ENCODE measurements at places on chromosomes 7 and 10.

DNA sequence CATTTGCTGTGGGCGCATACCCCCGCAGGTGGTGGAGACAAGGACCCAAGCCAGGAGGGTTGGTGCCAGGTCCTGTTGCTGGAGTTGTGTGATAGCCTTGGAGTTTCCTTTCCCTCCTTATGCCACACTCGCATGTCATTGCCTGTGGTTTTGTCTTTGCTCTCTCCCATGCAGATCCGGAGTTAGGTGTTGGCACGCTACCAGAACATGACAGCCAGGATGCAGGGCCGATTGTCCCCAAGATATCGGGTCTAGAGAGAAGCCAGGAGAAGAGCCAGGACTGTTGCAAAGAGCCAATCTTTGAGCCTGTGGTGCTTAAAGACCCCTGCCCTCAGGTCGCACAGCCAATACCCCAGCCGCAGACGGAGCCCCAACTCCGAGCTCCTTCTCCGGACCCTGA lies 369.2 kb upstream of the GALNT17 start:
- no peak for DNase-seq

DNA sequence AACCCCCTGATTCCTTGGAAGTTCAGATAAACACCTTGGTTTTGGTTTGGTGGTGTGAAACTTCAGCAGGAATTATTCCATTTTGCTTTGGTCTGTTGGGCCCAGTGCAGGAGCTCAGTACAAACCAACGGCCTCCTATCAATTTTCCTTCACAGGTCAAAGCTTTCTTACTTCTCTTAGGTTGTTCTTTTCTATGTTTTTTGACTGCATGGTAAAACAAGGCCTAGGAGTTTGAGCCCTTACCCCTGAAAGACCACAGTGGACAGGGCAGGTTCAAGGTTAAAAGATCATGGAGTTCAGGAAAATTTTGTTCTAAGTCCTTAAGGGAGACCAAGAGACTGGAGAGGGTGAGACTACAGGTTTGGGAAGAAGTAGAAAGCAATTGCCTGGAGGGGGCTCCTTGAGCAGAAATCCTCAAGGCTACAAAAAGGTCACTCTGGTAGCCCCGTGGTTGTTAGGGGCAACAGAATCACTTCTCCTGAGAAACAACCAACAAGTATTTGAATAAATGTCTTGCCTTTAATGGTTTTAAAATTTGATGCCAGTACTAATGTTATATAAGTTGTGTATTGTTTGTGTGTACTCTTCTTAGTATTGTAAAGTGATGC lies 40.9 kb upstream of the FHIP2A start:
- DNase-seq = no peak

DNA sequence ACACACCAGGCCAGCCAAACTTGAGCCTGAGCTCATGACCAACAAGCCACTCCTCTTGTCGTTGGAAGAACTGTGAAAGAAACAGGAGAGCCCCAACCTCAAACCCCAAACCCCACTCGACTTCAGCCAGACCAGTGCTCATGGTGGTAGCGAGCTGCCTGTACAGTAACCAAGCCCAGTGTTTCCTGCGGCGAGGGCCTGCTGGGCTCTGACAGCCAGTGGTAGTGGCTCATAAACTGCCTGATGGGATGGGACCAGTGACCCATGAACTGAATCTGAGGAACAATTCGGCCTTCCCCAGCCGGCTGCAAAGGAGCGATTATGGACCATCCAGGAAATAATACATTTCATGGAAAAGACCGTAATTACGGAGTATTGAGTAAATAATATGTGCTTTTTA lies 191.9 kb downstream of the RPS24 start:
- no peak for DNase-seq

DNA sequence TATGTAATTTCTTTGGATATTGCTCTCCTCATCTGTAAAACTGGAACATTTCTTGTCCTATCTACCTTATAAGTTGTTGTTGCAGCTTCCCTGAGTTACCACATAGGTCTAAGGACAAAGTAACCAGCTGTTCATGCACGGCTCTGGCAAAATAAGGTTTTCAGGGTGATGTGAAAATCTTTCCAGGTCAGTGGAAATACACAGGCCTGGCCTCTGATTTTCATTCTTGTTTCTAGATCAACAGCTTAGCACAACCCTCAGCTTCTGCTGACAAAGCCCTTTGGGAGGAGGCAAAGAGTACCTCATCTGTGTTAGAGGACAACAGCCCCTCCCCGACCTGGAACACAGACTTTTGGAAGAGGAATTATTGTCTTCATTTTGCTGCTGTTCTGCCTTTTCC lies 117.5 kb upstream of the AGK start:
- DNase-seq = no peak

DNA sequence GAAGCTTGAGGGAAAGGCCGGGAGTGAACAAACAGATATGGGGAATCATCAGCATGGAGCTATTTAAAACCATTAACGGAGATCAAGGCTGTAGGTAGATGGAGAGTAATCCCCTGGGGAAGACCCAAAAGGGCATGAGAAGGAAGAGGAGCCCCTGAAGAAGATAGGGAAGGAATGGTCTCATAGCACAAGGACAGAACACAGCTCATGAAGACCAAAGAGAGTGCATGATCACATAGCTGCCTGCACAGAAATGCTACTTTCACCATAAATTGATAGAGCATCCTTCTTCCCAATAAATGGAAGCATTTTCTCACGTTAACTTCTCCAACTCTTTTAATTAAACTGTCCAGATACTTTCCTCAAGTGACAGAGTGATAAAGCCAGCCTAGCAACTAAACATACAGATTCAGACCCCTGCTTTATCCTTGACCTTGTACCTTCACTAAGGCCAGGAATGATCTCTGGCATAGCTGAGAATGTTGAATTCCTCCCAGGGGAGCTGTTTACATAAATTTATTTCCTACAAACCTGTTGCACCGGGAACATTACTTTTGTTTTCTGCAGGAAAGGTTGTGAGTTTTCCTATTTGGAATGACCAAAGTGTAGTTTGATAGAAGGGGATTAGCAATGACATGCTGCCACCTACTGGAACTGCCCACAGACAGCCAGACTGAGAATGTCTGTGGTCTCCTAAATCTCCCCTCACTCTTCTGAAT lies 110.8 kb upstream of the LRGUK start:
- peak; percentile 33 for DNase-seq

GRCh38 chr10:63384001-63384400 lies 81.8 kb downstream of the JMJD1C start:
- no peak for DNase-seq

DNA sequence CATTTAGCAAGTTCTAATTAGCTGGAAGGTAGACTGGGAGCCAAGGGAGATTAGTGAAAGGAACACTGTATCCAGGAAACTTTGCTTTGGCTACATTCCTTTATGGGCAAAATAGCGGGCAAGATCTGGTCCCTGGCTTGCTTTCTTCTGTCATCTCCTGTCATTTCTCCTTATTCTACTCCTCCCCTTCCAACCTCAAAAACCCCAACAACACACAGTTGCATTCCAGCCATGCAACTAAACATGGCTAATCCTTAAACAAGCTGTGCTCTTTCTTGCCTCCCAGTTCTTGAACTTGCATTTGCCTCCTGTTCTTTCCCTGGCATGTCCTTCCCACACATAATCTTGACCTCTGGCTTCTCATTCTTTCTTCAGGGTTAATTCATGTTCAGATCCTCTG lies 59.5 kb upstream of the CDCA7L start:
- DNase-seq = no peak

Data from NCI-H2081 treated with DMSO at 0.1 percent for 48 hours (cell line).